Stimulated activated CD4-positive, alpha-beta T cell treated with anti-CD3 and anti-CD28 coated beads, Interleukin-2, amount 100 ng/mL, for 48 hours (primary cell): ENCODE measurements at places on chromosomes 13 and 19.

GRCh38 chr13:80256352-80256932, 84.5 kb downstream of the SPRY2 start:
- DNase-seq, result no peak

DNA sequence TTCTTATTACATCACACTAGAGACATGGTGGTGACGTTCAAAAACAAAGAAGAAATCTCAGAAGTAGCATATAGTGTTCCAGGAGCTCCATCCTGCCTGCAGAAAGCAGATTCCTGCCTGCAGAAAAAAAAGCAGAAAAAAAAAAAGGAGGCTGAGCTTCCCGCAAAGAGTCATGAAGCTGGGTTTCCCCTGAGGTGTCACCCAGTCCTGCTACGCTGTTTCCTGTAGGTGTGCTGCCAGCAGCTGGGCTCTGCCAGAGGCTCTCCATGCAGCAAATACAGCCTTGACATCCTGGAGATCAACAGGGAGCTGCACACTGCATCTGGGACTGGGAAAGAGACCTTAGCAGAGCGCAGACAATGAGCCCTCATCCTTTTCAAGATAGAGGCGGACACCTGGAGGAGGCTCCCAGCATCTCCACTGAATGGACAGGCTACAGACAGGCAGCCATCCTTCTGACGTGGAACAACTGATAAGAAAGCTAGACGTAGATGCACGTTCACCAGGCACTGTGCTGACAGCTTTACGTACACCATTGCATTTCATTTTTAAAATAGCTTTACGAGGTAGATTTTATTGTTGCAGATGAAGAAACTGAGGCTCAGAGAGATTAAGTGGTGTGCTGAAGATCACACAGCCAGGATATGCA, 350.9 kb downstream of the FOXO1 start:
- peak; percentile 25 for DNase-seq

DNA sequence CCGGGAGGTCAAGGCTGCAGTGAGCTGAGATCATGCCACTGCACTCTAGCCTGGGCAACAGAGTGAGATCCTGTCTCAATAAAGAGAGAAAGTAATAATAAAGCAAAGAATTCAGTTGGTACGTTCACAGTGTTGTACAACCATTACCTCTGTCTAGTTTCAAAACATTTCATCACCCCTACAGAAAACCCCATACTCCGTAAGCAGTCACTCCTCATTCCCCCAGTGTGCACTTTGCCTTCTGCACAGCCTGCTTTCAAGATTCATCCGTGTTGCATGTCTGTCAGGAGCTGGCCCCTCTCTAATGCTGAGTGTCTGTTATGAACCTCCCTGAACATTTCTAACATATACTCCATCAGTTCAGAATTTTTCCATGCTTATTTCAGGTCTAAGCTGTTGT, 9.4 kb downstream of the POLD1 start:
- DNase-seq, result no peak

DNA sequence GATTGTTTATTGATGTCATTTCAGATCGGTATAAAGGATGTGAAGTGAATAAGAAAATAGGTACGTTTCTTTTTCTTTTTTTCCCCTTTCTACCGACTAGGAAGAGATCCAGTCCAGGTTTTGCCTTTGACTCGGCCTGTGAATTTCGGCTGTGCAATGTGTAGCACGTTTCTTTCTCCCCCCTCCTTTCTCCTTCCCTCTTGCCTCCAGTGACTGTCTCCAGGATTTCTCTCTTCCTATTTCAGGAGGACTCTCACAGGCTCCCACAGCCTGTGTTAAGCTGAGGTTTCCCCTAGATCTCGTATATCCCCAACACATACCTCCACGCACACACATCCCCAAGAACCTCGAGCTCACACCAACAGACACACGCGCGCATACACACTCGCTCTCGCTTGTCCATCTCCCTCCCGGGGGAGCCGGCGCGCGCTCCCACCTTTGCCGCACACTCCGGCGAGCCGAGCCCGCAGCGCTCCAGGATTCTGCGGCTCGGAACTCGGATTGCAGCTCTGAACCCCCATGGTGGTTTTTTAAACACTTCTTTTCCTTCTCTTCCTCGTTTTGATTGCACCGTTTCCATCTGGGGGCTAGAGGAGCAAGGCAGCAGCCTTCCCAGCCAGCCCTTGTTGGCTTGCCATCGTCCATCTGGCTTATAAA, at the start of gene GPC6:
TSS of gene GPC6 (plus strand) at position 185 of the 657 bp plus-strand sequence.
- no peak for DNase-seq

DNA sequence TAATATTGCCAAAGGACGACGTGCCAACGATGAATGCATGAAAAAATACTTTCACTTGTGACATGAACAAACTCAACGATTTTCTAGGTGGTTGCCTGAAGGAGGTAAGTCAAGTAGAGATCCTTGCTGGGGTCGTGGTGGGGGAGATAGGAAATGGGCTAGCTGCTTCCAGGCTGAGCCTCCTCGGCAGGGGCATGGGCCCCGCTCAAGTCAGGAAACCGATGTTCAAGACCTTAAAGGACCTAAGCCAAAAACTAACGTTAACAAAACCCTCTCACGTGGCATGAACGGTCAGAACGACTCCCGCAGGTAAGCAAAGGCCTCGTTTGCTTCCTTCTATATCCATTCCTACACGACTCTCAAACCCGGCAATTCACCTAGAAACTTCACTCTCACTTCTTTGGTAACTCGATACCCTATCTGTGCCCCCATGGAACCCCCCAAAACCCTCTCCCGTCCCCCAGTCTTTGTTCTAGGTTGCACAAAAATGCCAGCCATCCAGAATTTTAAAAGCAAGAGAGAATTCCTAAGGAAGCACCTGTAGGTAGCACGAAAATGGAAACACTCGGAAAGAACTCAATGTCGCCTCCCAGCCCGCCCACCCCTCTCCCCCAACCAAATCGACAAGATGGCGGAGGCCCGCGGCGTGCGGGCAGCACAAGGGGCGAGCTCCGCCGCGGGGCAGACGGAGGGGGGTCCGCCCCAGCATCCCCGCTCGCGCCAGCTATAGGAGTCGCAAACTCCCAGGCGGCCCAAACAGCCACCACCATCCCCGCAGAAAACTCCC, 13.6 kb downstream of the ACP4 start:
- no peak for DNase-seq
